B cell (primary cell): ENCODE measurements at places on chromosomes 5 and 9. TPM values are rescaled to one million over a fixed set of nuclear protein-coding genes. Genes with fewer than 3 reads are reported as not detected.

Gene TYRP1
- total RNA-seq = not detected in 2 replicates

- no peak for DNase-seq
Measured at GRCh38 chr9:89946741-89947140, 341.9 kb downstream of the GADD45G start.

DNA sequence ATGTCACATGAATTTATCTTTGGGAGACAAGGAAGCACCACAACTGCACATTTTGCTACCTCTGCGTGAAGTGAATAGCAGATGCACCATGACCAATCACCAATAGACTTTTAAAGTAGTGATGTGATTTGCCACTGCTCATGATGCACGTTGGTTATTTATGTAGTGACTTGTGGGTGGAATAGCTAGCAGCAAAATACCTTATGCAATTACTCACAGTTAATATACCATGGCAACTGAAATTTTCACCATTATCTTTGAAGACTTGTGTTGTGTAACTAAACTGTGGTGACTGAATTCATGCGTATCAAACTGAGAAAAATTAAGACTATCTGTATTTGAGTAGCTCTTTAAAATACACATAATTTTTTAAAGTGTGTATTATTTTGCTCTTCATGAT is 46.2 kb upstream of the TUSC1 start:
- no peak for DNase-seq

- peak; percentile 32 for DNase-seq
Measured at GRCh38 chr9:133144904-133145851, 18.5 kb downstream of the GBGT1 start.

GRCh38 chr9:131092548-131093440 is 3.5 kb upstream of the AIF1L start:
- no peak for DNase-seq

DNA sequence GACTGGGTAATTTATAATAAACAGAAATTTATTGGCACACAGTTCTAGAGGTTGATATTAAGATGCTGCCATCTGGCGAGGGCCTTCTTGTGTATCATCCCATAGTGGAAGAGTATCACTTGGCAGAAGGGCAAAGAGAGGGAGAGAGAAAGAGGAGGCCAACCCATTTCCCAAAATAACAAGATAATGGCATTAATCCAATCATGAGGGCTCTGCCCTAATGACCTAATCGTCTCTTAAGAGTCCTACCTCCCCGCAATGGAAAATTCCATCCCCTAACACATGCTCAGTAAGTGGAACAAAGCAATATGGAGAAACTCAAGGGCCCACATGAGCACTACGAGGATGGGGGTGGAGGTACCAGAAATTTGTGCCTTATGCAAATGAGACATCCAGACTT is 17.6 kb upstream of the VDAC1 start:
- no peak for DNase-seq

Gene THBS4
- total RNA-seq = 0.57 and 0.80 TPM in 2 replicates

Gene TAF11L5
- total RNA-seq = not detected in 2 replicates

DNA sequence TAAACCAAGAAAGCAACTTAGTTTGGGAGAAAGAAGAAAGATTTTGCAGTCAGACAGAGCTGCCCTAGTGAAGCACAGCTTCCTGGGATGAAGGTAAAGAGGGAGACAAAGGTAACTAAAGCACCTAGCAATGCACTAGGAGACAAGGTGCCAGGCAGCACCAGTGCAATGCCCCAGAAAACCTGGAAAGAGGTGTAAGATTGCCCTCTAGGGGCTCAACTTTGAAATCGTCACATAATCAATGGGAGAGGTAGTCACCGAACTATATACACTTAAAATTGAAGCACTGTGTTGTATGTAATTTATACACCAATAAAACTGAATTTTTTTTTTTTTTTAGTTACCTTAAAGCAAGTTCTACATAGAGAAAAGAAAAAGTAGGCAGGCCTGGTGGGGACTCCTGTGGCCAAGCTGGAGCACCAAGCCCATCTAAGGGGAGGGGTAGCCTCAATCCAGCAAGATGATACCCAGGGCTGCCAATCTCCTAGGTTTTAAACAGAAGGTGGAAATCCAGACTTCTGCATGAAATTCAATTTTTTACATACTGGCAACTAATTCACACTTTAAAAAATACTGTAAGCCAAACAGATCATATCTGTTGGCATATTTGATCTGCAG is 48.2 kb downstream of the CDK5RAP2 start:
- no peak for DNase-seq

DNA sequence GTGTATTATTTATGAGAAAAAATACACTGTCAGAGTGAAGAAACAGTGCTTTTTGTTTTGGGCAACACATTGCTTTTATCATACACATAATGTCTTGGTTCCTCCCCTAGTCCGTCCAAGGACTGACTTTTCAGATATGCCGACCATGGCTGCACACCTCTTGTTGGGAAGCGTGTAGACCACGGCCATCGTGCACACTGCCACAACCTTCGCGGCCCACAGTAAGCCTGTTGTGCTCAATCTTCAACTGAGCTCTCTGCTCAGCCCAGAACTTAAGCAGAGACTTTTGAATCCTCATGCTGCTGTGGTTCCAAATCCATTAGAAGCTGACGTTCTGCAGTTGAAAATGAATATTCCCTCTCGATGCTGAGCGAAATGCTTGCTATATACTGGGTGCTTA is 157.6 kb upstream of the IRX2 start:
- no peak for DNase-seq

GRCh38 chr9:13513716-13514444 is 234.4 kb upstream of the MPDZ start:
- no peak for DNase-seq

- DNase-seq = no peak
Measured at GRCh38 chr9:74719306-74719705, 168.4 kb downstream of the TRPM6 start.

DNA sequence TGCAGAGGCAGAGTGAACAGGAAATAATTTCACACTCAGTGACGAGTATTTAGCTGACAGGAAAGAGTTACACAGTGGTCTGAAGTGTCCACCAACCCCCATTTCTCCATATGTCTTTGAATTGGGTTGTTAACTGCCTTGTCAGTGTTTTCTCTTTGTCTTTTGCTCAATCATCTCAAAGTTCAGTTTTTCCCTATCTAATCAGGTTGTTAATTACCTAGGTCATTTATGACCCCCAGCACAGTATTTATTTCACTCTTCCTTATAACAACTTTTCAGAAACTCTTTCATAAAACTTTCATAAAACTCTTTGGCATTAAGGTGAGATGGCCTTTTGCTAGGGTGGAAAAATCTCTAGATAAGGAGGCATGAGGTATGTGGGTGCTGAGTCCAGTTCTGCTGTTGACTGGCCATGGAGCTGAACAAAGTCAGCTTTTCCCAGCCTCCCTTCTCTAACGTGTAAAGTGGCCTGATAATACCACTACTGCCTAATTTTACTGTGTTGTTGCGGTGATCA is 5.2 kb upstream of the ALDOB start:
- DNase-seq = no peak
